Stimulated activated CD4-positive, alpha-beta T cell treated with anti-CD3 and anti-CD28 coated beads, Interleukin-1b, Interleukin-23, amount 100 ng/mL, for 1 hour (primary cell): ENCODE measurements at places on chromosomes 1 and 21.
A peak's percentile ranks its signal among the peaks of the same experiment; 100 is the strongest.

- no peak for DNase-seq
Observed at GRCh38 chr1:6961905-6962477, 176.7 kb downstream of the CAMTA1 start.

DNA sequence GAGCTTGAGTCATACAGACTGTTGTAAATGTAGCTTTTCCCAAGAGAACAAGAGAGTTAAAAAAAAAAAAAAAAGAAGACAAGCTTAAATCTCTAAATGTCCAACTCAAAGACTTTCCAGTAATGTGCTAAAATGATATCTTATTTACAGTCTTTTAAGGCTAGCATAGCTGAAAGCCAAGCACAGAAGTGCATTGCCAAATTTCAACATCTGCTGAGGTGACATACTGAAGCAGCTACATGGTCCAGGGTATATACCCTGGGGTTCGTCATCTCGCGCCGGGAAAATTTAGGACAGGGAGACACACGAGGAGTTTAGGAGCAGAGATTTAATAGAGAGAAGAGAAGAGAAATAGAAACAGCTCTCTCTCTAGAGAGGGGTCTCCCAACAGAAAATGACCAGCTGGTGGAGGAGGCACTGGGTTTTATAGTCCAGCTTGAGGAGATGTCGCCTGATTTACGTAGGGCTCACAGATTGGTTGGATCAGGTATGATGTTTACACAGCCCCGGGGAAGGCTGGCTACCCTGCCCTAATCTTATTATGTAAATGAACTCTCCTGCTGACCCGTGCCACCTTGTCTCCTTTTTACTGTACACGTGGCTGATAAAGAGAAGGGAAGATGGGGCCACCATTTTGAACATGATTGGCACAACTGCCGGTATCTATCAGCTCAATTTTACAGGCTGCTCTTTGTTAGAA, 172.7 kb downstream of the TRIM33 start:
- DNase-seq = no peak

DNA sequence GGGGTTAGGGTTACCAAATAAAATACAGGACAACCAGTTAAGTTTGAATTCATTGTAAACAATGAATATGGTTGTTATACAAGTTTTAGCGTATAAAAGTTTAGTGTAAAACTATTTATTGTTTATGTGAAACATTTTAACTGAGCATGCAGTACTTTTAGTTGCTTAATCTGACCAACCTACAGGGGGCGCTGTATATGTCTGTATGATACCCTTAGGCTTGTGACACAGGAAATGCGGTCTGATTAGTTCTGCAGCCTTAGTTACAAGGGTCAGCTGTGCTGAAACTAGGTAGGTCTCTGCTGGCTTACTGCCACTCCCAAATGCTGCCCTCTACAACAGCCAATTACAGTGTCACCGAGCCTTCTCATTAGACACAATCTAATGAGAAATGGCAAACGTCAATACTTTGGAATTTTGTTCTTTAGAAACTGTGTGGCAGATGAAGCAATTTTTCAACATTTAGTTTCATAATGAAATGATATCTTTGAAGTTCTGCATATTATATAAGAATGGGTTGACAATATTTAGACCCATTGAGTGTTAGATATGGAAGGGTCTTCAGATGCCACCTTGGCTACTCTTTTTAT, 56.2 kb downstream of the NTNG1 start:
- no peak for DNase-seq

DNA sequence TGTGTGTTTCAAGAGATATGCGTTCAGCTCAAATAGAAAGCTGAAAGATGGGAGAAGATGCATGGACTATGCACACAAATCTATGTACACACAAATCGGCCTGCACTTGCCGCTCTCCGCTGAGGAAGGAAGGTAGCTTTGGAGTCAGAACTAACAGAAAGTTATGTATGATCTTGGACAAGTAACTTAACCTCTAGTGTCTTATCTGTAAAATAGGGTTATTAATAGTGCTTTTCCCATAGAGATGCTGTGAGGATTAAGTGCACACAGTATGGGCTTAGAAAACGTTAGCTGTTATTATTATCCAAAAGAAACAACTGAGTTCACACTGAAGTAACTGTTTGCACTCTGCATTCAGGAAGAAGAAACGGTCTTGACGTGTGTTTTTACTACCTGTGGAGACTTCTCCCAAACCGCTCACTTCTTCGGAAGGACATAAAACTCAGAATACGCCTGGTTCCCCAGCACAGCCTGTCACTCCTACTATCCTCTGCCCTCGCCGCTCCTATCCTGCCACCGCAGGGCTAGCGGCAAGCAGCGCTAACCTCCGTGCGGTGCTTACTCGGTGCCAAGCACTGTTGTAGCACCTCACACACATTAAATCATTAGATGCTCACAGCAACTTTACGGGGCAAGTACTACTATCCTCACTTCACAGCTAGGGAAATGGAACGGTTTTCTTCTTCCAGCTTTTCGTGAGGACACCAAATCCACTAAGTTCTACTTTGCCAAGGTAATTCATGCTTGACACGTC, 1.3 kb downstream of the TGFBR3 start:
- no peak for DNase-seq

DNA sequence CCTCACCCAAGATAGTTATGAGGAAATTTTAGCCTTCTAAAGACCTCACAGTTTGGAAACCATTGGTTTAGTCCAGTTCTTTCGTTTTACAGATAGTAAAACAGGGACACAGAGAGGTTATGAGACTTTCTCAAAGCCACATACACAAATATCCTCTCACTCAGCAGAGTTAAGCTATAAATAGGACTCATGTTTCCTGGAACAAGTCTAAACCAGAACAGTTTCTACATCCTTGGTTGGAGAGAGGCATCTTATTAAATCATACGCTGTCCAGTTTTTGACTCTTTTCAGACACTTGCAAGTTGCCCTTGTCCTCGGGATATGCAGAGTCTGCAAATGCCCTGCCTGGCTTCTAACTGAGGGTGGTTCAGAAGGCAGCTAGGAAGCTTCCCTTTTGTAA, 462.1 kb upstream of the DEPDC1 start:
- DNase-seq = no peak

DNA sequence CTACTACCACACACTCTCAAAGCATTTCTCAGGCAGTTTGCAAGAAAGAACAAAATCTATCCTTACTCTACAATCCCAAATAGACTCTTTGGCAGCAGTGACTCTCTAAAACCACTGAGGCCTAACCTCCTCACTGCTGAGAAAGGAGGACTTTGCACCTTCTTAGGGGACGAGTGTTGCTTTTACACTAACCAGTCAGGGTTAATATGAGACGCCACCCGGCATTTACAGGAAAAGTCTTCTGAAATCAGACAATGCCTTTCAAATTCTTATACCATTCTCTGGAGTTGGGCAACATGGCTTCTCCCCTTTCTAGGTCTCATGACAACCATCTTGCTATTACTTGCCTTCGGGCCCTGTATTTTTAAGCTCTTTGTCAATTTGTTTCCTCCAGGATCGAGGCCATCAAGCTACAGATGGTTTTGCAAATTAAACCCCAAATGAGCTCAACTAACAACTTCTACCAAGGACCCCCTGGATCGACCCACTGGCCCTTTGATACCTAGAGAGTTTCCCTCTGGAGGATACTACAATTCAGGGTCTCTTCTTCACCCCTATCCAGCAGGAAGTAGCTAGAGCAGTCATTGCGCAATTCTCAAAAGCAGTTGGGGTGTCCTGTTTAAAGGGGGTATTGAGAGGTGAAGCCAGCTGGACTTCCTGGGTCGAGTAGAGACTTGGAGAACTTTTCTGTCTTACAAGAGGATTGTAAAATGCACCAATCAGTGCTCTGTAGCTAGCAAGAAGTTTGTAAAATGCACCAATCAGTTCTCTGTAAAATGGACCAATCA, 2.0 kb upstream of the FMO4 start:
- no peak for DNase-seq

- DNase-seq = no peak
Observed at GRCh38 chr1:116311756-116312680, 61.0 kb upstream of the ATP1A1 start.

GRCh38 chr1:29309075-29309474, 72.8 kb downstream of the PTPRU start:
- no peak for DNase-seq

DNA sequence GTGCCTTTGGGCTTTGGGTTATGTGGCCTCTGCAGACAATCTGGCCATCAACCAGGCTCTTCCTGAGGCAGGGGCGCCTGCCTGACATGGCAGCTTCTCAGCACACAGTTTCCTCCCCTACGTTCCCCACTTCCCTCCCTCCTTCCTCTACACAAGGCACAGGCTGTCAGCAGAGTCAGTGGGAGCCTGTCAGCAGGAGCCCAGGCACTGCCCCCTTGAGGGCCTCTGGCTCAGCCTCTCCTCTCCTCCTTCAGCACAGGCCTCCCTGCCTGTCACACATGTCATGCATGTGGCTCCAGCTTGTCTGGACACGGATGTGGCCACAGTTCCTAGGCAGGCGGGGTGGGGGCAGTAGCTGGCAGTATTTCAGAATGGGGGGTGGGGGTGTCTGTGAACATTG, 52.2 kb upstream of the ARTN start:
- no peak for DNase-seq

DNA sequence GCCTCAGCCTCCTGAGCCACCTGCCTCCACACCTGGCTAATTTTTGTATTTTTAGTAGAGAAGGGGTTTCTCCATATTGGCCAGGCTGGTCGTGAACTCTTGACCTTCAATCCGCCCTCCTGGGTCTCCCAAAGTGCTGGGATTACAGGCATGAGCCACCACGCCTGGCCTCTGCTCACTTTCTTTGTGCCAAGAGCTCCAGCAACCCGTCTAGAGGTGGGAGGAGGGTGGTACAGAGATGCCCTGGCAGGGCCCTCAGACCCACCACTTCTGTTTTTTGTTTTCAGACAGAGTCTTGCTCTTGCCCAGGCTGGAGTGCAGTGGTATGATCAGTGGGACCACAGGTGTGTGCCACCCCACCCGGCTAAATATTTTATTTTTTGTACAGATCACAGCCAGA, 6.9 kb upstream of the SYNC start:
- DNase-seq = no peak

- DNase-seq = no peak
Observed at GRCh38 chr1:210003501-210003900, 65.5 kb downstream of the SYT14 start.

DNA sequence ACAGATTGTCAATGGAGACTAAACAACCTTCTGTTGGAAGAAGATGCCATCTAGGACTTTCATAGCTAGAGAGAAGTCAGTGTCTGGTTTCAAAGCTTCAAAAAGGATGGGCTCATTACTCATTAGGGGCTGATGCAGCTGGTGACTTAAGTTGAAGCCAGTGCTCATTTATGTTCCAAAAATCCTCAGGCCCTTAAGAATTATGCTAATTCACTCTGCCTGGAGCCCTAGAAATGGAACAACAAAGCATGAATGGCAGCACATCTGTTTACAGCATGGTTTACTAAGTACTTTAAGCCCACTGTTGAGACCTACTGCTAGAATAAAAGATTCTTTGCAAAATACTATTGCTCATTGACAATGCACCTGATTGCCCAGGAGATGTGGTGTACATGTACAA, 63.7 kb downstream of the TTC3 start:
- DNase-seq = no peak

GRCh38 chr1:206030714-206031113, 7.0 kb upstream of the CTSE start:
- peak; percentile 13 for DNase-seq

- DNase-seq = no peak
Observed at GRCh38 chr1:107047602-107048001, 8.9 kb upstream of the PRMT6 start.

- DNase-seq = no peak
Observed at GRCh38 chr1:66239834-66240233, 294.1 kb upstream of the SGIP1 start.

DNA sequence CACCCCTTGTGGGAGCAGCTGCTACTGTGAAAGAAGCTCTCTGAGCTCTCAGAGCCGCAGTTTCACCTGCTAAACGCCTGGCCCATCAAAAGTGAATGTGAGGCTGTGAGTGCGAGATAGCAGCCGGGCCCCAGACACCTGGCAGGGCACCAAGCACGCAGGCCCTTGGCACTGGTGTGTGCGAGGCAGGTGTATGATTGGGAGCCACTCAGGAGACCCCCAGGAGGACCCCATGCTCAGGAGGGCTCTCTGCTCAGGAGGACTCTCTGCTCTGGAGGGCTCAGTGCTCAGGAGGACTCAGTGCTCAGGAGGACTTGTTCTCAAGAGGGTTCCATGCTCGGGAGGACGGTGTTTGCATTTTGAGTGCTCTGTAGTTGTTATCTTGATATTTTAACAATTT, 14.3 kb upstream of the ADARB1 start:
- no peak for DNase-seq

DNA sequence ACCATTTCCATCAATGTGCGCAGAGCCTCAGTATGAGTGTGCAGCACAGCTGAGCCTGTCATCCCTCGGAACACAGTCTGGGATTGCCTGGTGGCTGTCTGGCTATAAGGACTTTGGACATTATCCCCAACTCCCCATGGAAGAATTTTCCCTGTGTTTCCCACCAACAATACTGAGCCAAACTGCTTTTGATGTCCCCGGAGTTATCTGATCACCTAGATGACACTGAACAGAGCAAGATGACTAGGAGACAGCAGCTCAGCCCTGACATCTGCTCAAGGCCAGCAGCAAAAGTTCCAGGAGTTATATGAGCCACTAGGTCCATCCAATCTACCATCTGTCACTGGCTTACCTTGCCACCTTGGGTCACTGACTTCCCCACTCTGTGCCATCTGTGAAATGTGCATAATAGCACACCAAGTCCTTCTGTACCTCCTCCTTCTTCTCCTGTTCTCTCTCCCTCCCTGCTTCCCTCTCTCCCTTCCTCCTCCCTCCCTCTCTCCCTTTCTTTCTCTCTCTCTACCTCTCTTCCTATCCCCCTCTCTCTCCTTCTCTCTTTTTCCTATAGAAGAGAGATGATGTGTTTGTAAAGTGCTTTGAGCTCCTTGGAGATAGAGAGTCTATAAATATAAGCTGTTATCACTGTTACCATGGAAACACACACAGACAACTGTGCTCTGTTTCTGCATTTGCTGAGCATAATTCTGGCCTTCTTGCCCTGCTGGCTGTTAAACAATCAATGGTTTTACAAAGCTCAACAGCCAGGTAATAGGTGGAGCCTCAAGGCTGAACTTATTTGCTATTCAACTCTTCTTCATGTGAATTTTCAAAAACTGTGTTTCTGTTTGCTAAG, 19.7 kb upstream of the ATP1B1 start:
- DNase-seq = no peak

DNA sequence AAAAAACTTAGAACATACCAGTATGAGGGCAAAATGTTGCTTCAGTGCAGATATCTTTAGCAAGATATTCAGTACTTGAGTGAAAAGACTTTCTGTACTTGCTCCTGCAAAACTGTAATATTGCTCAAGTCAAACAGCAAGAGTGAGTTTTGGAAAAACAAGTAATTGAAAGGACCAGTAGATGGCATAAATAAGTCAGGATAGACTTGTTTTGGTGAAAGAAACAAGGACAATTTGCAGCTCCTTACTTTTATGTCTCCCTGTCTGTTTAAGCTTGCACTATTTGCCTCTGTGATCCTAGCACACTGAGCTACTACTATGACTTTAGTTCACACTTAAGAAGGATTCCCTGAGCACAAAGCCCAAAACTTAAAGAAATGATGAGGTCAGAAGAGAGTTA, 39.1 kb downstream of the IFI44 start:
- no peak for DNase-seq

GRCh38 chr21:23876925-23877558, 1730.2 kb downstream of the MRPL39 start:
- no peak for DNase-seq
